NCI-H69 (cell line): ENCODE measurements at places on chromosomes 3 and 15.
A peak's percentile ranks its signal among the peaks of the same experiment; 100 is the strongest.

- DNase-seq = no peak
Observed at GRCh38 chr3:105809208-105809888, 59.5 kb downstream of the CBLB start.

GRCh38 chr3:189419683-189420082 lies 211.5 kb upstream of the TP63 start:
- DNase-seq = peak; percentile 42

GRCh38 chr3:39260957-39261356 lies 18.9 kb downstream of the CX3CR1 start:
- DNase-seq = peak; percentile 38

- peak; percentile 79 for DNase-seq
Observed at GRCh38 chr3:168974617-168975403, 688.7 kb downstream of the MECOM start.

DNA sequence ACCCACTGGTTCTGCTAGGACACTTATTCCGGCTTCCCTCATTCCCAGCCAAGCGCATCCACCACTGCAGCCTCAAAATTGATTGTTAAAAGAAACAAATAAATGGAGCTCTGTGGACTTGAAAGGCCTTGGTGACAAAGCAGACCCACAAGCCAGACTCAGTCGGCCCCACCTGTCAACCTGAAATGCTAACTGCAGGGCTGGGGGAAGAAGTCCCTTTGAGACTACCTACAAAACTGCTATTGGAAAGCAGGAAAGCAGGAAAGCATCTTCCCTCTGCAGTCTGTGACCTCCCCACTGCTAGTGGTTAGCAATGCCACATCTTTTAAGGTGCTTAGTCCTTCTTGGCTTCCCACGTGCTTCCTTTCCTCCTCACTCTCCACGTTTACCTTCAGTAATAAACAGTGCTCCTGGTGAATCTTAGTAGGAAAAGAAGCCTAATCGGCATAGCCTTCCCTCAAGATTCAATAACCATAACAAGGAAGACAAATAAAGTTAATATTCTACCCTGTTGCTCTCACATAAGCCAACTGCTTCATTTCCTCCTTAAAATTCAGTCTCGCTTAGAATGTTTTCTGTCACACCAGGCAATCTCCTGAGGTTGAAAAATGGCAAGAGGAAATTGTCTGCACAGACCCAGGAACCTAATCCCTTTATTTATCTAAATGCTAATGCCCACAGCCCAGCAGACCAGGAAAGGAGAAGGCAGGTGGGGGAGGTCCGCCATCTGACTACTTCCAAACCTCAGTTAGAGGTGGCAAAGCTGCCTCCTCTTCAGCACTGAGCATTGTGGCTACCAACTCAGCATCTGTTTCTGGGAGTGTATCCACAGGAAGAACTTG lies 296.2 kb downstream of the NEK10 start:
- peak; percentile 2 for DNase-seq

GRCh38 chr15:89129123-89129815 lies 41.0 kb downstream of the ABHD2 start:
- DNase-seq = peak; percentile 39

DNA sequence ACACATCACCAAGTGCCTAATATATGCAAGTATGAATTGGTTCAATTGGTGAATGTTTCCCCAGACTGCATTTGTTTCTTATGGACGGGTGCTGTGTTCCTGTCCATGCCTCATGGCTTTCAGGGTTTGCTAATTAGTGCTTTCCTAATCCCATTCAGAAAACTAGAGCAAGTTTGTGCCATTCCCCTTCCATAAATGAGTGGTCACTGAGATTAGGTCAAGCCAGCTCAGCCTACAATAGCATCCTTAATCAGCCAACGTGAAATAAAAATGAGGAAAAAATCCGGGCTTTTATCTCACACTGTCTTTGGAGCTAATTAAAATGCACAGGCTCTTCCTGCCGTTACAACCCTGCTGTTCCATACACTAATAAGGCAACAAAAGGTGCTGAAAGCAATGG lies 788.8 kb downstream of the ROBO1 start:
- peak; percentile 76 for DNase-seq

DNA sequence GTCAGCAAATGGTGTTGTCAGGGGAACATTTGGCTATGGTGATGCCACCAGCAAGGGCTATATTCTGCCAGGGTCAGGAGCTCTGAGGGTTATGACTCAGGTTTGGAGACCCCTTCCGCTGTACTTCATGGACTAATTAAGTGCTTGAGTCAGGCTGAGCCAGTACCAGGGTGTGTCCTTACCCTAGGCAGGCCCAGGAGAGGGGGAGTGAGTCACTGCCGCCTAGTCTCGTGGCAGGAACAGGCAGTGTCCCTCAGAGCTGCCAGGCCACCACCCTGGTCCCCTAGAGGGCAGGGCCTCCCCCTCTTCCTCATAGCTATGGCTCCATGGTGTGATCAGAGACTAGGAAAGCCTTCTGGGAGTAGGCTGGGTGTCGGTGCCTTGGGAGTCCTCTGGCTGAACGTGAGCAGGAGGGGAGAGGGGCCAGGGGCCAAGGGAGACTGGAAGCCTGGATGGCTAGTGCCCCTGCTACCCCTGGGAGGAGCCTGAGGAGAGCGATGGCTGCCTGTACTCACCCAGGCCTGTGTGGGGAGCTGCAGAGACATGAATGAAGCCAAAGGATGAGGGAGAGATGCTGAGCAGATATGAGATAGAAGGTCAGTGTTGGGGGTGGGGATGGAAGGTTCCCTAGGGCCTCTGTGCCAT lies 10.6 kb downstream of the MAPKAPK3 start:
- DNase-seq = peak; percentile 36

- DNase-seq = no peak
Observed at GRCh38 chr3:41102053-41102556, 97.2 kb upstream of the CTNNB1 start.

DNA sequence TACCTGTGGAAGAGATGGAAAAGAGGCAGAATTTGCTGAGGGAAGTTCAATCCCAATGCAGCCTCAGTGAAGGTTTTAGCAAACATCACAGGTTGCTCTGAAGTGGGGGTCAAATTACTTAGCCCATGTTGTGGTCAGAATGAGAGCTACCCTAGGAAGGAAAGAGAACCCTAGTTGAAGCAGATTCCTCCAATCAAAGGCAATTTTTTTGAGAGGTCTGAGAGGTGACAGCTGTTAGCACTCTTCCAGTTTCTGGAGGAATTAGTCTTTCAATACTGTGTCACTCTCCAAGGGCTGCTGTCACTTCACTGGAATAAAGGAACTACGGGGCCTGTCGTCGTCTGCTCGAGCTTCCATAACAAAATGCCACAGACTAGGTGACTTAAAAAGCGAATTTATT lies 584.2 kb upstream of the DPPA4 start:
- DNase-seq = no peak
